ENCODE measurements at places on chromosomes 3 and 15.

GRCh38 chr3:25618028-25618427 lies 46.7 kb downstream of the TOP2B start:
- no peak for DNase-seq

GRCh38 chr3:173410849-173411248 lies 13.3 kb downstream of the NLGN1 start:
- DNase-seq: peak; percentile 32

DNA sequence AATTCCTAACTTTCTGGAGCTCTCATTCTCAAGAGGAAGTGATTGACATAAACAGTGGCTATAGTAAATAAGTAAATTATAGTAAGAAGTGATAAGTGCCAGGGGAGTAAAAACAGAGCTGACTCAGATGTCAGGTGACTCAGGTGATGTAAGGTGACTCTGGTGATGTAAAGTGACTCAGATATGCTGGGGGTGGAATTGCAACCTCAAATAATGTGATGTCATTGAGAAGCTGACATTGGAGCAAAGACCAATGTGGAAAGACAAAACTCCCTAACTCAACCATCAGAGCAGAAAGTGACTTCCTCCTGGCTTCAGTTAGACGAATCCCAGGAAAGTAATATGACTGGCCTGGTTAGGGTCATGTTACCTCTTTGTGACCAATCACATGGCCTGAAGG lies 144.2 kb upstream of the SNTN start:
- no peak for DNase-seq

DNA sequence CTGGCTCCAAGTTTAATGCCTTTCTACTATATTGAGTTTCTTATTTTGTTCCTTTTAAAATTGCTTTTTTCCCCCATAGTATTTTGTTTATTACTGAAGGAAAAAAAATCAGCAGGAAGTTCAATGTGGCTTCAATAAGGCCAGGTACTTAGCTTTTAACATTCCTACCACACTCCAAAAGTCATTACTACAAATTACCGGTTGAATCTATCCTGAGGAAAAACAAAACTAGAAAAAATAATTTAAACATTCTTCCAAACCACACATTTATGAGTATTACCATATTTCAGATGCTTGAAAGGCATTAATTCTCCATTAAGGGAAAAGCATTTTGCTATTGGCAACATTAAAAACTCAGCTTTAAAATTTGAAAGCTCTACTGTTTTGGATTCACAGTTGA lies 20.2 kb upstream of the TNFSF10 start:
- DNase-seq: no peak

- DNase-seq: no peak
These were observed 80.6 kb upstream of the P2RY1 start for GRCh38 chr3:152754303-152754702.

DNA sequence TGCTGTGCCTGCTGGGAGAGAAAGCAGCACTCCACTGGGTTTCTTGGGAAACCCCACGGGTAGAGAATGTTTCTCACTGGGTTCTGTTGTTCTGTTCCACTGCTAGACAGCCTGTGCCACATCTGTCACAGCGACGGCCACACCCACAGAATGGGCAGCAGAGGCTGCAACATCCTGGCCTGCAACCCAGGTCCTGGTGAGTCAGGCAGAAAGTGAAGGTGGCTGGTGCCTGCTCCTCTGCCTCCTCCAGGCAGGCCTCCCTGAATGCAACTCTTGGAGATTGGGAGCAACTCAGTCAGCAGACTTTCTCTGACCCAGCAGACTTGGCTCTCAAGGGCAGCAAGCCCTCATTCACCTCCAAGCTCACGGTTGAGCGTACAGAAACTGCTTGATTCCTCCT lies 13.0 kb downstream of the C3orf18 start:
- DNase-seq: no peak

- no peak for DNase-seq
These were observed 114.3 kb downstream of the NAALADL2 start for GRCh38 chr3:174973465-174973864.

GRCh38 chr15:90203922-90204321 lies 2.8 kb downstream of the SEMA4B start:
- DNase-seq: no peak

DNA sequence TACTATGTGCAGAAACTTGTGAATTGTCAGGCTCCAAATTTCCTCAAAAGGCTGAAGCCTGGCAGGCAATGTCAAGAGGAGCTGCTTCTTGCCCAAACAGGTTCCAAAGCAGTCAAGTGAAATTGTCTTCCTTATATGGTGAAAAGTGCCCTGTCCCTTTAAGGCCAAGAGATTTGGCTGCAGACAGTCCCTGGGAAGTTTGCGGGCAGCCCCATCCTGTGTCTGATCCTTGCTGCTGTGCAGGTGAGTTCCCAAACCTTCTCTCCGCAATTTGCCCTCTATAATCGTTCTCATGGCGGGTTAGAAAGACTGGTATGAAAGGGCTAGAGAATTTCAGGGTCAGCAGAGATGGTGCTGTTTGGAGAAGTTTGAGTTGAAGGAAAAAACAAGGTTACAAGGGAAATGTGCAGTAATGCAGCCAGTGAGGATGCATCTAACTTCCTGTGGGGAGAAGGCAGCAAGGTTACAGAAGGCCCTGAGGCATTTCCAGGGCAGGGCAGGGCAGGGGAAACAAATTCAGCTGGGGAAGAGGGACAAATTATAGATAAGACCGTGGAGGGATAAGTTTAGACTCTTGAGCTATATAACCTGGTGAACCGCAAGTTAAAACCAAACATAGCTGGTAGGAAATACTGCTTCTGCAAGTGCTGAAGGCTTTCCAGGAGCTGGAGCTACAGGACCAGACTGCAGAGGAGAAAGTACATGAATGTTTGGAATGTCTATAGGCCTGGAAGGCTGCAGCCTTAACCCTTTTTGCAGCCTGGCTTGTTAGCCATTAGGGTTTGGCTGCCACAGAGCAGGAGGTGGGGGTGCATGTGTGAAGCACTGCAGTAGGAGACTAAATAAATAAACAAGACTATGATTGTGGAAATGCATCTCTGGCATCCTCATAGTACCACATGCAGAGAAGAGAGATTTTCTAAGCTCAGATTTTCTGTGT lies 256.2 kb upstream of the IL12A start:
- DNase-seq: no peak

DNA sequence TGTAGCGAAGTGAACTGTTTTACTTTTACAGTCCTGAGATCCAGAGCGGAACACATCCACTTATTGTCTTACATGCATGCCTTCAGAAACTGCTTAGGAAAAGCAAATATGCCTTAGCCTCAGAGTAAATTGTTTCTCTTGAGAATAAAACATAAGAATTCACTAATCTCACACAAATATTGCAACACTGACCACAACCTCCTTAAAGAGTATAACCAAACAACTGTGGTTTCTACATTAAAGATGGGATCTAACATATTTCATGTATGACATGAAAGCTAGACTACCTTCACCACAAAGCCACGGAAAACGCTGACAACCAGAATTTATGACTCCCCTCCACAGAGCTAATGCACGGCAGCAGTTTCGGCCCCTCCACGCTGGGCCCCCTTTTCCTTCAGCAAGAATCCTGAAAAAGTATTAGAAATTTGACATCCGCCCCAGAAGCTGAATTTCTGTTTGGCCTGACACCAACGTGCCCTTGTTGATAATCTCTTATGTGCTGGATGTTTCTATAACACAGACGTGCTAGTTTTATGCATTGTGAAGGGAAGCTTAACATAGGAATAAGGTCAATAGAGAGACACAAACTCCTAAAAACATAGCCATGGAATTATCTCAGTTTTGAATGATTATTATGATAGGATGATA lies 84.6 kb downstream of the GREM1 start:
- no peak for DNase-seq

DNA sequence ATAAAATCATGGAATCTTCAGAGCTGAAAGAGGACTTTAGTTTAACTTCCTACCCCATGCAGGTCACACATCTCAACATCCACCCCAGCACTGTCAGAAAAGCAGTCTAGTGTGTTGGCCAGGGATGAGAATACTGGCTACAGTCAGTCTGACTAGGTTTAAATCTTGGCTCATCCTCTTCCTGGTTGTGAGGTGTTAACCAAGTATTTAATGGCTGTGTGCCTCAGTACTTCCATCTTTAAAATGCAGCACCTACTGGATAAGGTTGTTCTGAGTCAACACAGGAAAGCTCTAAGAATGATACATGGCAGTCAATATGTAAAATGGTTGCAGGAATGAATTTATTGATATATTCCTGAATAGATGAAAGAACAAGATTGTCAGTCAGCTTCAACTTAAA lies 3.1 kb downstream of the CFAP44 start:
- DNase-seq: no peak

GRCh38 chr3:187925326-187925725 lies 180.1 kb upstream of the BCL6 start:
- no peak for DNase-seq

DNA sequence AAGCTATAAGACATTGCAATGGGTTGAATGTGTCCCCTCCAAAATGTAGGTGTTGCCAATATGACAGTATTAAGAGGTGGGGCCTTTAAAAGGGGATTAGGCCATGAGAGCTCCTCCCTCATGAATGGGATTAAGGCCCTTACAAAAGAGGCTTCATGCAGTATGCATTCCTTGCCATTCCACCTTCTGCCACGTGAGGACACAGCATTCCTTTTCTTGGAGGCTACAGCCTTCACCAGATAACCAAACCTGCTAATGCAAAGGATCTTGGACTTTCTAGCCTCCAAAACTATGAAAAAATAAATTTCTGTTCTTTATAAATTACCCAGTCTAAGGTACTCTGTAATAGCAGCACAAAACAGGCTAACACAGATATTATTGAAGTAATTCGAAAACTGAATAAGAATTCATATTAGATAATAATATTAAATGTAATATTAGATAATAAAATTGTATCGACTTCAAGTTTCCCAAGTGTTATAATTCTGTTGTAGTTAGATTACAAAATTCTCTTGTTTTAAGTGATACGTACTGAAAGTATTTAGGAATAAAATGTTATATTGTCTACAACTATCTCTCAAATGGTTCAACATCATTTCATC lies 29.4 kb upstream of the ATP8B4 start:
- no peak for DNase-seq

DNA sequence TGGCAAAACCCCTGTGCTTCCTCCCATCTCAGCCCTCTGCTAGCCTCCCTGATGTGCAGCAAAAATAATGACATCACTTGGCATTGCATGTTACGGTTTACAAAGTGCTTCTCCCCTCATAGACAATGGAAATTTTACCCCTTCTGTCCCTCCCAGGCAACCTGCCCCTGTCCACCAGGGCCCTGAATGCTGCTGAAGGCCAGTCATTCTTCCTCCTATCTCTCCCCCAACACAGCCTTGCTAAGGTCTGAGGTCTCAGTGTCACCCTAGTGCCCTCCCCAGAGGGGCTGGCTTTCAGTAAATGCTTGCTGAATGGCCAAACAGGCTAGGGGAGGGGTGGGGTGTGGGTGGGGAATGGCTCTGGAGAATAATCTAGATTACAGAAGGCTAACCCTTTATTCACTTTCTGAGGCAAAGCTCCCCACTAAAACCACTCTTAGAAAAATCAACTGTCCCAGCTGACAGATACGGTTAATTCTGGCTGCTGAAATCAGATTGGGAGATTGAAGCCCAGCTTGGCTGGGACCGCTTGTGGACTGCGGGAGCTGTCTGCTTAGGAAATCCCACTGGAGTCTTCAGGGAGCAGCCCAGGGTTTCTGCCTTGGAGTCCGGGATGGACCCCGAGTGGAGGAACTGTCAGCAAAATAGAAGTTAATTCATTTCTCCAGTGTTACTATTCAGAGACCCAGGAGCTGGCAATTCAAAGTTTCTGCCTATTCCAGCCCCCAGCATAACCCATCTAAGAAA lies 22.9 kb downstream of the ANP32A start:
- no peak for DNase-seq

- DNase-seq: no peak
These were observed 18.9 kb downstream of the MAGEL2 start for GRCh38 chr15:23628612-23629233.

- DNase-seq: no peak
These were observed 18.4 kb downstream of the LRCH3 start for GRCh38 chr3:197809356-197810020.

GRCh38 chr3:185949515-185949914 lies 11.7 kb upstream of the TRA2B start:
- DNase-seq: no peak

DNA sequence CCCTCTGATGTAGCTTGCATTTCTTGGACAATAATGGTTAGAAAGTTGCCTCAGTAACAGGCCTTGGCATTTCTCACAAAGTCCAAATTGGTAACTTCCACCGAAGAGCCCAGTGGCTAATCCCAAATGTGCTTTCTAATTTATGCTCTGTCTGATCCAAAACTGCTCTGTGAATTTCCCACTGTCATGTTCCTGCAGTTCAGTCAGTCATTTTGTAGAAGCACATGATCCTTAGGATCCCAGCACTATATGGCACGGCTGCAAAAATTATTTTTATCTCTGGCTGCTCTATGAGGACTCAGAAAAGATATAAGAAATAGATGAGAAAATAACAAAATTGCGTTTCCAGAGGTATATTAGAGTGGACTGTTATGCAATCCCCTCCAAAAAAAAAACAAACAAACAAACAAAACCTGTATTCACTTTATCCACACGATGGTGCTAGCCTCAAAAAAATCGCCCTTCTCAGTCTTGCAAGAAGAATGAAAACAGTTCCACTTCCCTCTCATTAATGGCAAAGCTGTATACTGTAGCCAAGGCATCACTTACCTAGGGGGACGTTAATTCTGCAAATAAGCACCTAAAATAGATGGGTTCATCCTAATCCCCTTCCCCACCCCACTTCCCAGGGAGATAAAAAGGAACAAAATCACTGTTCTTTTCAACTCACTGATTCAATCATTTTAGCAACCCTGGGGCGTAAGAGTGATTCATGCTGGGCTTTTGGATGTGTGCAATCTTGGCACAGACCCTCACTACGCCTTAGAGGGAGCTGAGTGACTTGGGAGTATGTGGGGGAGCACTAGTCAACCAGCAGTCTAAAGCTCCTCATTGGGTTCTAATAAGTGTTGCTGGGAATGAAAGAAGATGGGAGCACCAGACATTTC lies 61.3 kb downstream of the TMCO5A start:
- DNase-seq: no peak

GRCh38 chr3:153166796-153167195 lies 4.8 kb downstream of the RAP2B start:
- no peak for DNase-seq

GRCh38 chr3:124563376-124563775 lies 166.9 kb upstream of the UMPS start:
- no peak for DNase-seq

DNA sequence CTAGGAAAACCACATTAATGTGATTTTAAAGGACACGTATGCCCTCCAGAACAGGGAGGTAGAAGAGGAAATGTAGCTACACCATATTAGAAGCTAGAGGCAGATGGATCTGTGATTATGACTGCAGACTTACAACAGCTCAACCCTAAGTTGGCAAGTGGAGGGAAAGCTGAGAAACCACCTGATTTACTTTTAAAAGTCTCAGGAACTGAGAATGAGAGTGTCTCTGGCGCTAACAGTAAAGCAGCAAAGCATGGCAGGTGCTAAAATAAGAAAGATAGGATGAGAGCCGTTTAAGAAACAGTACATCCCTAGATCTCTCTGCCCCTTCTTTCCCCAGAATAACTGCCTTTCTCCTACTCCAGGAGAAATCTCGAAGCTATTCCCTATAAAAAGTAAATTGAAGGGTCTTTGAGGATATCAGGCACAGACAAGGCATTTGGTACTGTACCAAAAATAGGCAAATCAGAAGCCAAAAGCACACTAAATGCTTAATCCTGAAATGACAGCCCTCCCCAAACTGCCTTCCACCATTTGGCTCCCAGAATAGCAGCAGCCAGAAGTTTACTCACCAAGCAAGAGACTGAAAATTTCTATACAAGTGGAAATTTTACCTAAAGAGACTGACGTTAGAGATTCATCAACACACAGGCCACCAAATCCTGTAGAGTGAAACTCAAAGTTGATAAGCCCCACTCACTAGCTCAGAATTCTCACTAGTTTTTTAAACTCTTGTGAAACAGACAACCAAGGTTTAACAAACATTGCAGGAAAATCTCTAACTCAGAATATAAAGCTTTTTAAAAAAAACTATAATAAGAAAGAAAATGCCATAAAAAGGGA lies 34.3 kb upstream of the PARP14 start:
- no peak for DNase-seq

Data from NCI-H1436 treated with DMSO at 0.1 percent for 48 hours (cell line).